Stimulated activated CD8-positive, alpha-beta memory T cell treated with anti-CD3 and anti-CD28 coated beads, Interleukin-12 subunit alpha, Interleukin-12 subunit beta, amount 100 ng/mL, for 4 hours (primary cell): ENCODE measurements at places on chromosomes 13 and 19.

GRCh38 chr19:57688011-57688763, 6.4 kb downstream of the ZNF551 start:
- DNase-seq = no peak

DNA sequence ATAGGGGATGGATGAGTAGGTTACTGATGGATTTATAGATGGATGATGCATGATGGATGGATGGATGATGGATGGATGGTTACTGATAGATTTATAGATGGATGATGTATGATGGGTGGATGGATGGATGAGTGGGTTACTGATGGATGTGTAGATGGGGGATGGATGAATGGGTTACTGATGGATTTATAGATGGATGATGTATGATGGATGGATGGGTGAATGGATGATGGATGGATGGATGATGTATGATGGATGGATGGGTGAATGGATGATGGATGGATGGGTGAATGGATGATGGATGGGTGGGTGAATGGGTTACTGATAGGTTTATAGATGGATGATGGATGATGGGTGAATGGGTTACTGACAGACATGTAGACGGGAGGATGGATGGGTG, 6.3 kb upstream of the C2CD4C start:
- DNase-seq = no peak

GRCh38 chr19:52453324-52454094, at the start of gene ZNF578:
ZNF578 (plus strand) TSS chr19:52453553; CDS start chr19:52501846, 48,293 bp downstream.
- peak; percentile 49 for DNase-seq

- DNase-seq = no peak
Measured at GRCh38 chr13:77919246-77919920, 752 bp upstream of the EDNRB start.

- no peak for DNase-seq
Measured at GRCh38 chr13:86976521-86977324, 694.4 kb upstream of the SLITRK5 start.

DNA sequence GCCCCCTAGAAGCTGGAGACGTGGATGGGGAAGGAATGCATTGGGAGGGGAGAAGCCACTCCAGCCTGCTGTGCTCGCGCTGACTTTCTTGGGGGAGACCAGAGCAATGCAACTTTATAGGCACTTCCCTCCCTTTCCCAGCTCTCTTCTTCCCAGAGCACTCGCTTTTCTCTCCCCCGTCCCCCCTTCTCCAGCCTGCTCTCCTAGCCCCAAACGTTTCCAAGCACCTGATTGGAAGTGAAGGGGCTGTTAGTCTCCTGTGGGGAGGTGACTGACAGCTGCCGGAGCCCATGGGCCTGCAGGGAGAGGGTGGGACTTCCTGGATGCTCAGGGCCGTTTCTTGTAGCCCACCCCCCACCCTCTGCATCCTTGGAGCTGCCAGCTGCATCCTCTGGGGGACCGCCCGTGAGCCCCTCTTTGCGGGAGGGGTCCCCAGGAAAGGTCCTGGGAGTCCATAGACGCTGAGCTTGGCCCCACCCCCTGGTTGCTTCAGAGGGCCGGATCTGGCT, 2.5 kb downstream of the HDGFL2 start:
- DNase-seq = no peak

- no peak for DNase-seq
Measured at GRCh38 chr13:75647126-75647784, 11.1 kb downstream of the LMO7 start.

DNA sequence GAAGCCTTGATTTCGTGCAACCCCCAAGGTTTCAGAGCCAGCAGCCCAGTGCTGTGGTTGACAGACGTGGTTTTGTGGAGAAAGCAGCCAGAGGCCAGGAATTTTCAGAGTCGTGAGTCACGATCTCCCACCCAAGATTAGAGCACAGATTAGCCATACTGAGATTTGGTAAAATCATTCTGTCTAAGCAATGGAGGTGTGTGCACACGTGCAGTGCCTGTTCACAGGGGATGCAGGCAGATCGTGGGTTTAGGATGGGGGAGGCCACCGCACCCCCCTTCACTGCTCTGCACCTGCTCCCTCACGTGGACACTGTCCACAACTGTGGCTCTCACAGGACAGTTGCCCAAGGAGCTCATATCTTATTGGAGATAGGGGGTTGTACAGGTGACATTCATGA, 46.6 kb upstream of the GPR183 start:
- no peak for DNase-seq

DNA sequence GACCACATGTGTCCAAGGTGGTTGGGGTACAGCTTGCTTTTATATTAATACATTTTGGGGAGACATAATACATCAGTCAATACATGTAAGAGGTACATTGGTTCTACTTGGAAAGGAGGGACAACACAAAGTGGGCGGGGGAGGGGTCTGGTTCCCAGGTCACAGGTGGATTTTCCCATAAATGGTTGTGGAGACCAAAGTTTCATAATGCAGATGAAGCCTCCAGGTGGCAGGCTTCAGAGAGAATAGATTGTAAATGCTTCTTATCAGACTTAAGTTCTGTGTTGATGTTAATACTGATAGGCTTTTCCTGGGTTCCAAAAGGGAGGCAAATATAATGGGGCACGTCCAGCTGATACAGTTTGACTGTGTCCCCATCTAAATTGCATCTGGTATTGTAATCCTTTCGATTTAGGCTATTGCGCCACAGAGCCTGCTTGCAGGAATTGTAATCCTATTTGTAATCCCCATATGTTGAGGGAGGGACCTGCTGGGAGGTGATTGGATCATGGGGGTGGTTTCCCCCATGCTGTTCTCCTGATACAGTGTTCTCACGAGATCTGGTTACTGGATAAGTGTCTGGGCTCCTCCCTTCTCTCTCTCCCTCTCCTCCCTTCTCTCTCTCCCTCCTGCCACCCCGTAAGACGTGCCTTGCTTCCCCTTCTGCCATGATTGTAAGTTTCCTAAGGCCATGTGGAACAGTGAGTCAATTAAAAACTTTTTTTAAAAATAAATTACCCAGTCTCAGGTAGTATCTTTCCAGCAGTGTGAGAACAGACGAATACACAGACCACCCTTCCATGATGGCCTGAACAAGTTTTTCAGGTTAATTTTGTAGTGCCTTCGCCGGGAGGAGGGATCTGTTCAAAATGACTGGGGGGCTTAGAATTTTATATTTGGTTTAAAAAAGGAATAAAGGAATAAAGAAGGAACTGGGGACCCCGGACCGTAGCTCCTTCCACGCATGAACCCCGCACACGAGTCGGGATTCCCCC, 44.9 kb downstream of the ZNF823 start:
- DNase-seq = no peak

GRCh38 chr13:108267347-108267746, 2.2 kb upstream of the TNFSF13B start:
- DNase-seq = no peak

DNA sequence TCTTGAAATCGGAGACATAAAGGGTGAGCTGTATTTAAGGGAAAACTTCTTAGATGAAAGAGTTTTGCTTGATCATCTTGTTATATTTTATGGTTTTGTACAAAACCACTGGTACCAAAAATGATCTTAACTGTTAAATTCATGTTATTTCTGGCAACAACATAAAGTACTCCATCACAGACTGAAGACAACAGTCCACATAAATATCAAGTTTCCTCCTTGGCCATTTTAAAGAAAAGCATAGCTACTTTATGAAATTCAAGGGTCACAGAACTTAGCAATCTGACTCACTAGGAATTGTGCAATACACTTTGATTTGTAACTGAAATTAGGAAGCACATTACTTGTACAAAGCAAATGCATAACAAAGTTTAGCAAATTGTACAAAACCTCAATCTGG, 66.3 kb downstream of the TBC1D4 start:
- DNase-seq = no peak

GRCh38 chr13:99327761-99328160, 20.6 kb upstream of the GPR183 start:
- DNase-seq = no peak

- no peak for DNase-seq
Measured at GRCh38 chr13:107753291-107753690, 462.0 kb downstream of the LIG4 start.

- no peak for DNase-seq
Measured at GRCh38 chr19:54233941-54234340, 8.6 kb downstream of the LILRA6 start.

DNA sequence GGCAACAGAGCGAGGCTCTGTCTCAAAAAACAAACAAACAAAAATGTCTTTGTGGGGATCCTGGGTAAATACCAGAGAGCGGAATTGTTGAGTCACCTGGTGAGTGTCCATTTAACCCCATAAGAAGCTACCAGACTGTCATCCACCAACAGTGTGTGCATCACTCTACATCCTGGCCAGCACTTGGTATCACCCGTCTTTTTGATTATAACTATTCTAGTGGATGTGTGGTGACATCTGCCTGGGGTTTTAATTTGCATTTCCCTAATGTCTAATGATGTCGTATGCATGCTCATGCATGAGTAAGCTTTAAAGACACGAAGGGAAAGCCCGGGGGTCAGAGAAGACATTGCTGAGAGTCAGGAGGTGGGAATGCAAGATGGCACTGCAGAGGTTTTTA, 126.7 kb upstream of the MRI1 start:
- DNase-seq = no peak

DNA sequence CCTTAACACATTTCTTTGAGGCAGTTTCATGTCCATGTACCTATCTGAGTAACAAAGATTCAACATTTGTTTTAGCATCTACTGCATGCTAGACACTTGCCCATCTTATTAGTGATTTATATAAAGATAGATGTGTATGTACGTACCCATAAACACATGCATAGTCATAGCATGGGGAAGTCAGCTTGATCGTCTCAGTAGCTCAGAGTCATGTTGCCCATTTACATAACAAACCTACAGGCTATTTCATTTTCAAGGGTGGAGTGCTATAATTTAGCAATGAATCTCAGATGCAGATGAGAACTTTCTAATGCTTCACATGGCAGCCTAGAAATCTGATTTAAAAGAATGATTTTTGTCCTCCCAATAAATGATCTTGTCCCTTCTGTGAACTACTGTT, 23.5 kb downstream of the FLT1 start:
- no peak for DNase-seq

DNA sequence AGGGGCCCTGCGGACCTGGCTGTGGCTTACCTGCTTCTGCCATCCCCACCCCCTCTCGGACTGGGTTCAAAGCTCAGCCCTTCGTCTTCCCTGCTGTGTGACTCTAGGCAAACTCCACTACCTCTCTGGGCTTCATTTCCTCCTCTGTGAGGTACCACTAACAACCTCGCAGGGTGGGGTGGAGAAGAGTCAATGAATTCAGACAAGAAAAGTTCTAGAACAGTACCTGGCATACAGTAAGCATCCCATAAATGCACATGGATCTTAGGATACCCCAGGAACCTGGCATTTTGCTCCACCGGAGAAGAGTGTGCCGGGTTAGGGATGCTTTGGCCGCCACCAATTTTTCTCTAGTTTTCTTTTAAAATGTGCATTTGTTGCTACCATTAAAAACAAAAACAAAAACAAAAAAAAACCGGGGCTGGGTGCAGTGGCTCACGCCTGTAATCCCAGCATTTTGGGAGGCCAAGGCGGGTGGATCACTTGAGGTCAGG, 3.4 kb downstream of the TLE5 start:
- no peak for DNase-seq

DNA sequence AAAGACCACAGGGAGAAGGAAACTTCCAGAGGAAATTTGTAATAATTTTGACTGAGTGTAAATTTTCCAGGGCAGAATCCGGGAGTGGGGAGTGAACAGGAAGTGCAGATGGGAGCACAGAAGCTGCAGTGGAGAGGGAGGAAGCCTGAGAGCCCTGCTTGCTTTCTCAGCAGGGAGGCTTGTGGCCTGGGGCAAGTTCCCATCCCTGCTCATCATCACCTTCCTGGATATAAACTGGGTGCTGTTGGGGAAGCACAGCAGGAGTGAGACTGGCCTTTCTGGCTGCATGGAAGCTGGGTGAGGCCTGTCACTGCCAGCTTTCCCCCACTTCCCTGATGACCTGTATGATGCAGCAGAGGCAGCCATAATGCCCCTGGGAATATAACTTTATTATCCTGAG, 532.9 kb downstream of the SLITRK6 start:
- no peak for DNase-seq

GRCh38 chr19:13160557-13160956, 10.3 kb downstream of the IER2 start:
- DNase-seq = no peak

DNA sequence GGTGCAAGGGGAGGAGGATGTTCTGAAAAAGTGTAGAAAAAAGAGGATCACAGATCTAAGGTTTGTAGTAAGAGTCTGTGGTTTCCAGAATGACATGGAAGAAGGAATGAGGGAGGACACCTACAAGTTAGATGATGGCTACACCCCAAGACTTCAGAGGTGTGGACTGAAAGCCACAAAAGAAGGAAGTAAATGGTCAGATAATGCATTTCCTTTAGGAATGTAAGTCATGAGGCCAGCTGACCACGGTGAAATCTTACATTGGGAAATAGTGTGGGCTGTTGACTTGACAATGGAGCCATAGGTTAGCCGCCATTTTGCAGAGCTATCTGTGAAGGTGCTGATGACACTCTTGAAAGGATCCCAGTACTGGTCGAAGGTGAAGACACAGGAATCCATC, 25.3 kb upstream of the FBXO27 start:
- DNase-seq = no peak

DNA sequence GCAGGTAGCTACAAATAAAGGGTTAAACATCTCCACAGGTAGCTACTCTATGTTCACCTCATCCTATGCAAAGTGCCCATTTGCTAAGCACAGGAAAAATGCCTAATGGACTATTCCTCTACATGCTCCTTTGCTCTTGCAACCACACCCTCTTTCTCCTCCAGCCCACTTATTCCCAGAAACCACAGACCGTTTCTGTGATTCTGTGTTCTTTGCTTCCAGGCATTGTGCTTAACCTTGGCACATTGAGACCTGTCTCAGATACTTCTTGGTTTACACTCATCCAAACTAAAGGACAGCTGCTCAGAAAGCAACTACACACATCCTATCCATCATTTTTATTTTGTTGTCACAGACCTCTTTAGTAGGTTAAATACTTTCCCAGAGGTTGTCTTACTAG, 785.0 kb upstream of the MIR17HG start:
- DNase-seq = no peak

GRCh38 chr19:27674701-27675100, 1538.2 kb downstream of the UQCRFS1 start:
- DNase-seq = no peak

DNA sequence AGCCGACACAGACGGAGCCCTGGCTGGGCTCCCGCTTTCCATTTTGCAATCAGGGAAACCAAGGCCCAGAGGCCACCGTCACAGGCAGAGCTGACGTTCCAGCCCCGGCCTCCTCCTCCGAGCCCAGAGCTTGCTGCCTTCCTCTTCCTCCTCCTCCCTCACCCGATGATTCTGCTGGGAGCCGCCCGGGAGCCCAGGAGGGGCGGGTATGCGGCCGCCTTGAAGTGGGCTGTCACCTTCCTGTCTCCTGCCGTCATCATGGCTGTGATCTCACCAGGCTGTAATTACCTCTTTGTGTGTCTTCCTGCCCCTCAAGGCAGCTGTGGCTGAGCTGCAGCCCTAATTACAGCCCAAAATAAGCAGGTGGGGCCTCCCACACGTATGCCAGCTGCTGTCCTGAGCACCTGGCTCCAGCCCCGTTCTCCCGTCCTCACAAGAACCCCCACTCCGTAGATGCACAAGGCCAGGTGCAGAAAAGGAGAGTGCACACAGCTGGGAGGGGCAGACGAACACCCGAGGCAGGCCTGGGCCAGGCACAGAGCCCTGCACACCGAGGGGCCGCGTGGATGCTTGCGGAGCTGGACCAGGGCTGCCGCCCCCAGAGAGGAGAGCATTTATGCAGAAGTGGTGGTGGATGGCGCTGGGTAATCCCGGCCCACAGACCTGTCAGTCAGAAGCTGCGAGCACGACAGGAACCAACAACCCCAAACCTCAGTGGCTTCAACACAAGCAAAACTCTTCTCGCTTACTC, 4.0 kb downstream of the TPGS1 start:
- DNase-seq = peak; percentile 68
